COR-L47 (cell line): ENCODE measurements at places on chromosomes 6 and 20.
A peak's percentile ranks its signal among the peaks of the same experiment; 100 is the strongest.

GRCh38 chr20:11076434-11077105 lies 402.8 kb upstream of the JAG1 start:
- peak; percentile 67 for DNase-seq

GRCh38 chr20:7858734-7859250 lies 81.5 kb downstream of the HAO1 start:
- DNase-seq: no peak

- peak; percentile 6 for DNase-seq
Measured at GRCh38 chr20:1309439-1309847, 19.5 kb downstream of the SDCBP2 start.

DNA sequence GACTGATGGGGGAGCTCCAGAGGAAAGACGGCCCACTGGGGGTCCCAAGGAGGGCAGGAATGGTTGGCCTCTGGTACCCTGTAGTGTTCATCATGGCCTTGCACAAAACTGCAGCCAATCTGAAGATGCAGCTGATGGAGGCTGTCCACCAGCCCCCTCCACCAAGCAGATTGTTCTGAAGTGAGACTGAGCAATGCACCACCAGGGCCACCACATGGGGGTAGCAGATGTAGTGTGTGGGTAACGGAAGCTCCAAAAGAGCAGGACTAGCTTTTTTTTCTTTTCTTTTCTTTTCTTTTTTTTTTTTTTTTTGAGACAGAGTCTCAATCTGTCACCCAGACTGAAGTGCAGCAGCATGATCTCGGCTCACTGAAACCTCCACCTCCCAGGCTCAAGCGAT lies 181.0 kb upstream of the MYLIP start:
- DNase-seq: no peak

- no peak for DNase-seq
Measured at GRCh38 chr6:36749829-36750489, 52.3 kb downstream of the RAB44 start.

DNA sequence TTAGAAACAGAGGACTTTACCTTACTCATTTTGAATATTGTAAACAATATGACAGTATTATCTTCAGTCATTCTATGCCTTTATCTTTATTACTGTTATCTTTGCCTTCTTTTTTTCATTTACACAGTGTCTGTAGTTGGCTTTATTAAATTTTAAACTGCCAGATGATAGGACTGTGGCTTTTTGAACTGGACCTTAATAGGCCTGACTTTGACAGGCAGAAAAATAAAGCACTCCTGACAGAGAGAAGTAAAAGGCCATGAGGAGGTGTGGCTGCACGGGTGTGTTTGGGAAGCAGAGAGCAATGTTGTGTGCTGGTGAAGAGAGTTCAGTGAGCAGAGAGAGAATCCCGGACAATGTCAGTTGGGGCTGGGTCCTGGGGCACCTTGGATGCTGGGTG lies 7.8 kb downstream of the TRIM40 start:
- DNase-seq: no peak

- no peak for DNase-seq
Measured at GRCh38 chr20:43752561-43753301, 25.9 kb upstream of the GTSF1L start.

DNA sequence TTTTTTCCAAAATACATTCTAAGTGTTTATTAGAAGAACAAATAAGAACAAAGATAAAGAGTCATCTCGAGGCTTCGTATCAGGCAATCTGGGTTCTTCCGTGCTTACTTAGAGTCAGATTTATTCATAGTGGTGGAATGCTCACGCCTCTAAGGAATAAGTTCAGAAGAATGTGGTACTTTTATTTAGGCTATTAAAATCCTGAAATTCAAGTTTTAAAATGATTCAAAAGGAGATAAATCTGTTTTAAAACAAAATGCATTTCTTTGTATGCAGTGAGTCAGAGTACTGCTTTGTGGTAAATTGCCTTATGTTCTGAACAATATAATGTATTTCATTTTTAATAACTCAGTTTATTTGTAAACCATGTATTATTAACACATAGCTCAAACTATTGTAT lies 89.1 kb downstream of the FUT9 start:
- no peak for DNase-seq

DNA sequence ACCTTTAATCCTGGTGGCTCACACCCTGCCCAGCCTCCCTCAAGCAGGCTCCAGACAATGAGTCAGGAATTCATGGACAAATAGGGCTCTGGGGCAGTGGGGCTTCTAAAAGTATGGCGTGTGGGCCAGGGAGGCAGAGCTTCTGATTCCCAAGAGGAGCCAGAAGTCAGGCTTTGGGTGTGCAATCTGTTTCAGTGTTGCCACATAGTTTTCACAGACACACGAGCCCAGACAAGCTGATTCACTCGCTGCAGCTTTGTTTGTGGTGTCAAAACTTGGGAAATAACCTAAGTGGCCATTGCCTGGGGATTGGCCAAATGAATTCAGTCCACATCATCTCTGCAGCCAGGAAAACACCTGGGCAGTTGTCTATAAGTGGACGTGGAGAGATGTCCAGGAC lies 9.2 kb downstream of the PEDS1 start:
- DNase-seq: no peak

DNA sequence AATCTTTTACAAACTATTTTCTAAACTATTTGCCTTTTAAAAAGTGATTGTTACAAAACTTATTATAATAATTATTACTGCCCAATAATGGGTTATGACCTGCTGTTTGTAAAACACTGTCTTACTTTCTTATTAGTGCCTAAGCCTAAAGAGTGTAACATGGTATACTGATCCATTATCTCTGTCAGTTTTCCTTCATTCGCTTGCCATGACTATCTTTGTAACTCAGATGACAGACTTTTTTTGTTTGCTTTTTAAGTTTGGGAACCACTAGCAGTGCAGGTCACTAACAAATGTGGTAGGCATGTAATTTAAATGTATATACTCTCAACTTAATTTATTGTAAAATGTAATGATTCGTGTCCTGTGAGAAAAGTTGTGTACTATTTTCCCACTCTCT lies 9.9 kb upstream of the TFB1M start:
- DNase-seq: no peak

DNA sequence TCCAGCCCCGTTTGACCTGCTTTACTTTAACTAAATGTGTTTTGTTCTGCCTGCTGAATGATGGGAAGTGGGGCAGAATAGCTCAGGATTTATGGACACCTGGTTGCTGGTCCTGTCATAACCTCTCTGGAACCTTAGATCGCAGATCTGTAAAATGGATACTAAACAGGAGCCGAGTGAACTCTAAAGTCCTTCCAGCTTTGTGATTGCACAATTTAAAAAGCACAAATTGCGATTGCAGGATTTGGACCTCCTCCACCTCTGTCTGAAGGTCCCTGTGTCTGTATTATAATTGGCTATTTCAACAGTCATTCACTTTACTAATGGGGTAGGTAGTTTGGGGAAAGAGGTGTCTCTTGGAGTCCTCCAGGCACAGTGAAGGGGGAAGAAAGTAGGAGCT lies 220.4 kb downstream of the LY86 start:
- no peak for DNase-seq

- no peak for DNase-seq
Measured at GRCh38 chr6:104958178-104959025, 1.5 kb downstream of the LIN28B start.

DNA sequence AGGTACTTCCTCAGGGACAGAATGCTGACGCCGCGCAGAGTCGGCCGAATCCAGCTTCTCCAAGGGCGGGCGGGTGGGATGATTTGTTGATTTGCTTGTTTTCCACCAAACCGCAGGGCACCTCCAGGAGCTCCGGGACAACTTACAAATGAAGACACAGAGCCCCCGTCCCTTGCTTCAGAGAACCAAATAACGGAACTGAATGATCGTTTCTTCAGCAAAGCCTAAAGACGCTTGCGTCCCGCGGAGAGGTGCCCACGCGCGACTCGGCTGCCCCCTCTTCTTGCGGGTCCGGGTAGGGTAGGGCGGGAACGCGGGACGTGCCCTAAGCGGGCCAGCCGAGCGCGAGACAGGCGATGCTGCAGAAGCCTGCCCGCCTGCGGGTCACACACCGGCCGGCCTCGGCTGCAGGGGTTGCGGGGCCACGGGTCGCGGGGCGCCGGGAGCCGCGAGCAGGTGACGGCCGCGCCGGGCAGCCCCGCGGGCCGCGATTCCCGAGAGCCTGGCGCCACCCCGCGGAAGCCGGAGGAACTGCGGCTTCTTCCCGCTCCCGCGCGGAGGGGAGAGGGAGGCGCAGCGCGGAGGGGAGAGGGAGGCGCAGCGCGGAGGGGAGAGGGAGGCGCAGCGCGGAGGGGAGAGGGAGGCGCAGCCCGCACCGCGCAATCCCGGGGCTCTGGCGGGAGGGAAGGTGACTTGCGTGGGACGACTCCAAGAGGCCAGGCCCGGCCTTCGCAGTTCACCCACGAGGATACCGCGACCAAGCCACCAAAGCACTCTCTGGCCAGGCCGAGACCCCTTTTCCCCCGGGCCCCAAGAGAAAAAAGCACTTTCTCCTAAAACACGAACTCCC lies 7.7 kb upstream of the FOXF2 start:
- no peak for DNase-seq

DNA sequence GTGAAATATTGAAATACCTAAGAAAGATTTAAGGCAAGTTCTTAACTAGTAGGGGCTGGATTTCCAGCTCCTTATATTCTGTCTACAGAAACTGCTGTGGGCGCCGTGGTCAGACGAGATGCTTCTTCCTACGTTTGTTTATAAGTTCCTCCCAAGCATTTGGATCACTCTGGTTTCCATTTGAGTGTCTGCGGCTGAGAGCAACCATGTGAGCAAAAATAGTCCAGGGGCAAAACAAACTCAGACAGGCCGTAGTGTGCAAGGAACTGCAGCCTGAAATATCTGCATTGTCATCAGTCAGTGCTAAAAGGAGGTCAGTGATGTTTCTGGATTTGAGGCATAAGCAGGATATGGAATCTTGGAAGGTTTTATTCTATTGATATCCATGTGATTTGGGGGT lies 485.9 kb upstream of the JAG1 start:
- no peak for DNase-seq

- no peak for DNase-seq
Measured at GRCh38 chr6:160082627-160083026, 39.0 kb upstream of the SLC22A1 start.

DNA sequence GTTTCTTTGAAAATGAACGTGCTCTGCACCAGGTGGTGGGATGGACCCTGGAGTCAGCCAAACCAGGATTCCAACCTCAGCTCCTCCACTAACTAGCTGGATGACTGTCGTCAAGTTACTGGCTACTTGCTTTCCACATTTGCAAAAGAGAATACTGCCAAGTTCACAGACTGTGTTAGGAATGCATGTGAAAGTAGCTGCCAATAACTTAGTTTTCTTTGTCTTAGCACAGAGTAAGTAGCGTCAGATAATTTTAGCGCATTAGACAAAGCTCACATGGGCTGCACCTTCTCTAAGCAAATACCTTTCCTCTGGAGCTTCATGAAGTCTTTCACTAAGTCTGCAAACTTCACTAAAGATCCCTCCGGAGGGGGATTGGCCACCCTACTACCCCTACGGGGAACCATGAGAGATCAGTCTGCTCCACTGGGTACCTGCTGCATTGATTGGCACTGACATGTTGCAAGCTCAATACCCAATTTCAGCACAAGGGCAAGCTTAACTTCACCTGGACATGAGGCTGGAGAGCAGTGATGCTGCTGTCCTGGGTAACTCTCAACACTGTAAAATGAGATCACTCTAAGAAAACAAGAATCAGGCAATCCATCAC lies 113.9 kb downstream of the MBOAT1 start:
- DNase-seq: no peak

DNA sequence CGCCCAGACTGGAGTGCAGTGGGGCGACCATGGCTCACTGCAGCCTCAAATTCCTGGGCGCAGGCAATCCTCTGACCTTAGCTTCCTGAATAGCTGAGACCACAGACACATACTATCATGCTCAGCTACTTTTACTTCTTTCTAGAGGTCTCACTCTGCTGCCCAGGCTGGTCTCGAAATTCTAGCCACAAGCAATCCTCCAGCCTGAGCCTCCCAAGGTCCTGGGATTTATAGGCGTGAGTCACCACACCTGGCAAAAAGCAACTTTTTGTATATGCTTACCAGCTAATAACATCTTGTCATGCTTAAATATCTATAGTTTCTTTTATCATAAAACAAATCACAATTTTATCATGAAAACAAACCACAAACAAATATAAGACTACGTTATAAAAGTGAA lies 23.0 kb downstream of the RNASET2 start:
- no peak for DNase-seq

- no peak for DNase-seq
Measured at GRCh38 chr6:148349466-148349865, 6.8 kb downstream of the SASH1 start.

DNA sequence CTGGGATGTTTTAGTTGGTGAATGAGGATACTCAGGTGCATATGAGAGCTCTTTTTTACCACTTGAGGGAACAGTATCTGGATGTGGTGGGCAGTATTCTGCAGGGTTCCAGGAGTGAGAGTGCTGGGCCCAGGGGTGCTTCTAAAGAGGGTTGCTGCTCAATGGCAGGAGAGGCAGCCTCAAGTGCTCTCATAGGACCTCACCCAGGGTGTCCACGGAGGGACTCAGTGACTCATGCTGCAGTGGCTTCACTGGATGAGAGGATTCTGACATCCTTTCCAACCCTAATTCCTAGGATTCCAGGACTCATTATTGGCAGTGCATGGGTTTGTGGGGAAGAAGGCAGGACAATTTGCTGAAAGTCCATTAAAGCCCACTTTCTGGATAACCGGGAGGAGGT lies 176.6 kb upstream of the FERMT1 start:
- DNase-seq: no peak

DNA sequence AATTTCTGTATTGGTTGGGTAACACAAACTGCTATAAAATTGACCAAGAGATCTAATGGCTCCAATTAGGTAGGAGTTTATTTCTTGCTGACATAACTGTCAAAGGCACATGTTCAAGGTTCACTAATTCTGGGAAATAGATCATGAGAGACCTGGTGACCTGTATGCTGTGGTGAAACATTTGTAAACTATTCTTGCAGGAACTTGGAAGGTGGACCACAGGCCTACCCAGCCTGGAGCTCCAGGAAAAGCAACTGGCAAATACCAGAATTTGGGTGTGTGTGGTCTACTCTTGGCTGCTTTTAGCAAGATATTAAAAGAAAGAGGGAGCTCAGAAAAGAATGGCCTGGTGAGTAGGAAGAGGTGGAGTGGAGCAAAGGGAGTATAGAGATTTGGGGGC lies 184.6 kb downstream of the QKI start:
- DNase-seq: no peak
